ENCODE measurements at places on chromosomes 2 and 18.

GRCh38 chr2:15674637-15675455, 83.2 kb downstream of the DDX1 start:
- DNase-seq, result no peak

DNA sequence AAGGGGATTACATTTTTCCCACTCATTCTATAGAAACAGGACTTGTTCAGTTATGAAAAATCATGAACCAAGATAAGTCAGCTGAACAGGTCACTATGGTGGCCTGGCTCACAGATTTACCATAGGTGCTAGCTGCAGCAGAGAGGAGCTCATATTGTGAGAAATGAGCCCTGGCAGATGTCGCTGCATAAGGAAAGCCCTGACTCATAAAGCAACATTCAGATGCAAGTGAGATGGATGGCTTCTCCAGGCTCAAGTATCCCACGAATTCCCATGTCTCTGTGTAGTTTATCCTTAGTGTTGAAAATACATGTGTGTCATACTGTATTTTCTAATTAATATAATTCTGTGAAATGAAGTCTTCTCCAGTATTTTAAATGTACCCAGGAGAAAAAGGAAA, 115.0 kb upstream of the LHCGR start:
- no peak for DNase-seq

DNA sequence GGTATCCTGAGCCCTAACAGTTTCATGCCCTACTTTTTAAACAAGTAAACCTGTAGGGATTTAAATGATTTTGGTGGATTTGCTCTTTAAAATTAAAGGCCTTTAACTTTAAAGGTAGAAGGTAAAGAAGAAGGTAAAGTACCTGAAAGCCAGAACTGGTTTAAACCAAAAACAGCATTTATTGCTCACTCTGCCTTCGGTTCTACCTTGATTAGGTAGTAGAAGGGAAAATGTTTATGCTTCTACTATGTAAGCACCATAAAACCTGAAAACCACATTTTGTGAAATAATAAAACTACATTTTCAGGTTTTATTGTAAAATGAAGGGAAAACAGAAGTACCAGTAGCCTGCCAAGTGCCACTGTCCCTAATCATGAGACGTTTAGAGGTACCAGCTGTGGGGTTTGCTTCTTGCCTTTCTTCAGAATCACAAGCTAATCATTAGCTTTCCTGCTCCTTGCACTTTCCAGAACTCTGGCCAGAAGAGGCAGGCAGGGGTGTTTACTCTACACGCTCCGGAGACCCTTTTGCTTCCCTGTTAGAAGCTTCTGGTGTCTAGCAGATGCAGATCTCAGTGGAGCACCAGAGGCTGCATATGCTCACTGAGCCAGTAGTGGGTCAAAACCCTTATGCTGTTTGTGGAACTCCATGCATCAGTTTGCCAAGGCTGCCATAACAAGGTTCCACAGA, 33.3 kb downstream of the RPIA start:
- DNase-seq, result no peak

DNA sequence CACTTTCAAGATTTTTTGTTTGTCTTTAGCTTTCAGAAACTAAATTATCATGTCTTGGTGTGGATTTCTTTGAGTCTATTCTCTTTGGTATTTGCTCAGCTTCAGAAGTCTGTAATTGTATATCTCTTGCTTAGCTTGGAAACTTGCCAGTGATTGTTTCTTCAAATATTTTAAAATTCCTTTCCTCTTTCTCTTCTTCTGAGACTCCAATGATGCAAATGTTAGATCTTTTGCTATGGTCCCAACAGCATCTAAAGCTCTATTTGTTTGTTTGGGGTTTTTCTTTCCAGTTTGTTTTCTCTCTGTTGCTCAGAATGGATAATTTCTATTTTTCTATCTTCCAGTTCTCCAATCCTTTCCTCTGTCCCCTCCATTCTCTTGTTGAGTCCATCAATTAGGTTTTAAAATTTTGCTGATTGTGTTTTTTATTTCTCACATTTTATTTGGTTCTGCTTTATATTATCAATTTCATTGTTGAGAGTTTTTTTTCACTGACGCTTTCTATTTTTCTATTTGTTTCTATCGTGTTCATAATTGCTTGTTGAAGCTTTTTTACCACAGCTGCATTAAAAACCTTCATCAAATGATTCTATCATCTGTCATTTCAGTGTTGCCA, 81.5 kb upstream of the DAPL1 start:
- no peak for DNase-seq

DNA sequence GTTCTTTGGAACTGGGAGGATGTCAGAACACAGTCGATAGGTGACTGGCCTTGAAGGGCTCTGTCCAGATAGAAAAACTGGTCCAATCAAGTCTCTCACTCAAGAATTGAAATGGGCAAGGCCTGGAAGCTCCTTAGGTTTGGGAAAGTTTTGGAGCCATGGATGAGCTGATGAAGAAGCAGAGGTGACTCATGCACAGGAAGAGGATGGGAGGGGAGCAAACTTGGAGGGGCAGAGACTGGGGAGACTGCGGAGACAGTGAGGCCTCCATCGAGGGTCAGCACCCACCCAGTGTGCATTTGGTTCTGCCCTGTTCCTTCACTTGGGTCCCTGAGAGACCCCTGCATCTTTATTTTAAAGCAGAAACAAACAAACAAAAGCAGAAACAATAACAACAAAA, 41.1 kb downstream of the SOWAHC start:
- DNase-seq, result no peak

GRCh38 chr2:49858113-49858490, 703.8 kb upstream of the FSHR start:
- DNase-seq, result no peak

GRCh38 chr2:194842871-194843270, 814.2 kb upstream of the SLC39A10 start:
- DNase-seq, result no peak

GRCh38 chr18:27413495-27414401, 228.6 kb upstream of the CHST9 start:
- DNase-seq, result no peak

DNA sequence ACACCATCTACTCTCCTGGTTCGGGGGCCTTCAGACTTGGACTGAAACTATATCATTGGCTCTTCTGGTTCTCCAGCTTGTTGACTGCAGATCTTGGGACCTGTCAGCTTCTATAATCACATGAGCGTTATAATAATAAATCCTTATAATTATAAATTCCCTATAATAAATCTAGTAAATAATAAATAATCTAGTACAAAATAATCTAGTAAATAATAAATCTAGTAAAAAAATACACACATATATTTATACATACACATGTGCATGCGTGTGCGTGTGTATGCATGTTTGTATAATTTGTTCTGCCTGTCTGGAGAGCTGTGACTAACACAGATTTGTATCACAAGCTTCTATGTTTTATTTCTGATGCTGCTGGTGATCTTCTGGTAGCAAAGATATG, 40.8 kb downstream of the KATNAL2 start:
- no peak for DNase-seq

GRCh38 chr2:65992198-65992554, 442.7 kb upstream of the MEIS1 start:
- DNase-seq, result no peak

DNA sequence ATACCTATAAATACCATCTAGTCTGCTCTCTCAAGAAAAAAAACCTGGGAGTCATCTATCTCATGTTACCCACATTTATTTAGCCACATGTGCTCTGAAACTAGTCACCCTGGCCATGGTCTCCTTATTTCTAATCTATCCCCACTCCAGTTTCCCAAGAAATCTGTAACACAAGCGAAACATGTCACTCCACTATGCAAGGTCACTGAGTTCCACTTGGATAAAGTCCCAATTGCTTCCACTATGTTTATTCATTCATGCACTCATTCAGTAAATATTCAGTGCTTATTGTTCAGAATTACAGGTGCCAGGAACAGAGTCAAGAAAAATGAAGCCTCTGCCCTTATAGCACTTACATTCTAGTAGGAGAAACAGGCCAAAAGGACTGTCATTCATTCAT, 369.4 kb upstream of the CYRIA start:
- DNase-seq, result no peak

- DNase-seq, result no peak
Measured at GRCh38 chr18:46559946-46560670, 96.9 kb downstream of the LOXHD1 start.

GRCh38 chr2:176582176-176582575, 312.9 kb downstream of the MTX2 start:
- DNase-seq, result no peak

DNA sequence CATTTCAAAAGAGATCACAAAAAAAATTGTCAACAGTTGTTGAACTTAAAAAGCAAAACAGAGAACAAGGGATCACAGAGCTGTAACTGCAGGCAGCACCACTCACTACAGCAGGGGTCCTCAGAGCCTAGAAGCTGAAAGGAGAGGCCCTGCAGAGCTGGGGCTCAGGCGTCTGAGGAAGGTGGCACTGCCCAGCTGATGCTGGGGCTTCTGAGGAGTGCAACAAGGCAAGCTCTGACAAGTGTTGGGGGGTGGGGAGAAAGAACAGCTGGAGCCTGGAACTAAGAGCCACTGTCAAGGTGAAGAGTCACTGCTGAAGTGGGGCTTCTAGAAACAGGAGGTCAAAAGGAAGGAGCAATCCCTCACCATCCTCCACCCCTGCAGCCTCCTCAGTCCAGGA, 46.2 kb downstream of the FTCDNL1 start:
- no peak for DNase-seq

- no peak for DNase-seq
Measured at GRCh38 chr2:69149631-69150215, 136.7 kb downstream of the ANTXR1 start.

DNA sequence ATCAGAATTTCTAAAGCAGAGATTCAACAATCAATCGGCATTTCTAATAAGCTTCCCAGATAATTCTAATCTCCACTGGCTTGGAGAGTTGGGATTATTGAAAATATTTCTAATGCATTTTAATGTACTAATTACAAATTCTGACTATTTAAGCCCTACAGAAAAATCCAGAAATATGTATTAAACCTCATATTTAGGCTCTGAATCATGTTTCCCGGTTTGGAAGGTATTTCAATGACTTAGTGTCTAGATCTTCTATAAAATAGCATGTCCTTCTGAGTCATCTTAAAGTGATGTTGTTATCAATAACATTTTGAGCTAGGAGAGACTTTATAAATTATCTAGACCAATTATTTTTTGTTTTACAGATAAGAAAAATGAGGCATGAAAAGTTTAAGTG, 258.8 kb upstream of the NRXN1 start:
- no peak for DNase-seq

GRCh38 chr2:239726631-239727181, 298.4 kb downstream of the NDUFA10 start:
- DNase-seq, result no peak

DNA sequence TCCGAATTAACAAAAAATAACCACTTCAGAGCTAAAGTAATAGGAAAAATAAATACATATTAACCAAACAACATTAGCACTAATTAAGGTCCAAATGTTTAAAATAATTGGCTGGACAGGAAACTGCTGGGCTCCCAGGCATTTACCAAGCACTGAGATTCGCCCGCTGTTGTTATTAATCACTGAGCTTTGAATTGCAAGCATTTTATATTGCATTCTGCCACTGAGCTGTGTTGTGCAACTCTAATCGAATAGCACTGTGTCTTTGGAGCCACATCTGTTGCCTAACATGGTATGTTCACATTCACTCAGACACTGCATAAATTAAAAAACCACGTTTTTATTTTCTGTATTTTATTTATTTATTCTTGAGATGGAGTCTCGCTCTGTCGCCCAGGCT, 88.9 kb downstream of the SOWAHC start:
- no peak for DNase-seq

Measured in natural killer cell (primary cell).